ENCODE measurements at places on chromosomes 7 and 10. TPM values are rescaled to one million over a fixed set of nuclear protein-coding genes. Genes with fewer than 3 reads are reported as not detected.

- no peak for DNase-seq
Observed at GRCh38 chr10:13709931-13710650, 123.3 kb downstream of the PRPF18 start.

DNA sequence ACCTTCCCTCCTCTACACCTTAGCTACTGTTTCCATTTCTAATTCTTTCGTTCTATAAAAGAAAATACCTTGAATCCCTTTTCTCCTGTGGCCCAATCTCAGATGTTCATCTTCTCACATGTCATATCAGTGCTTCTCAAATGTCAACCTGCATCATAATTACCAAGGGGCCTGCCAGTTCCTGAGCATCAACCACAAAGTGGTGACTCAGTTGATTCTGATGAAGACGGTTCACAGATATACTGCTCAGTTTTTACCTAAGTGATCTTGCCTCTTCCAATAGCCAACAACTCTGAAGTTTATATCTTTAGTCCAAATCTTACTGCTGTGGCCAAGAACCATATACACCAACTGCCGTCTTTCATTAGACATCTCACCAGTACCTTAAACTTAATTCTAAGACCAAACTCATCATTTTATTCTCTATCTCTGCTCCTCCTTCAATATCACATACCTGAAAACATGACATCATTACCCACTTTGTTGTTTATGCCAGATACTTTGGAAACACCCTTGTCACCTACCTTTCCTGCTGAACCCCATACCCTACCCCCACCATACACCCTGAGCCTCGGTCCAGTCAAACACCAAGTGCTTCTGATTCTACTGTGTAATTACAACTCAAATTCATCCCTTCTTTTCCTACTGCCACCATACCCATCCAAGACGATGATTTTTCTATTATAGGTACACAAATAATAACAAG is 115.5 kb downstream of the LMBR1 start:
- no peak for DNase-seq

- peak; percentile 85 for DNase-seq
Observed at GRCh38 chr10:72248468-72249151, 25.1 kb upstream of the DDIT4 start.

DNA sequence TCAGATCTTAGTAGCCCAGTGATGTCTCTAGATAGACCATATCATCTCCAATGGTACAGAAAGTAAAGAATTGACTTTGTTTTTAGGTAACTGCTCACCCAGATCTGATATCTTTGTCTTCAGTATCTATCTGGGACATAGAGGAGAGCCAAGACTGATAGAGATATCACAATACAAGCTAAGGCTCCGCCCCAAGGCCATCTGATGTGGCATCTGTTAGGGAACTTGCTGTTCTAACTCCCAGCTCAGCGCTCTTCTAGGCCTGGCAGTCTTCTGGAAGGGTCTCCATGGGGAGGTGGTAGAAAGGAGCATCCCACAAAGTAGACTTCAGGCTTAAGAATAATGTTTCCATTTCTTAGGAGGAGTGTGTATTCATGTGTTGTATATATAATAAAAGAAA is 88.4 kb upstream of the SAMD8 start:
- no peak for DNase-seq

DNA sequence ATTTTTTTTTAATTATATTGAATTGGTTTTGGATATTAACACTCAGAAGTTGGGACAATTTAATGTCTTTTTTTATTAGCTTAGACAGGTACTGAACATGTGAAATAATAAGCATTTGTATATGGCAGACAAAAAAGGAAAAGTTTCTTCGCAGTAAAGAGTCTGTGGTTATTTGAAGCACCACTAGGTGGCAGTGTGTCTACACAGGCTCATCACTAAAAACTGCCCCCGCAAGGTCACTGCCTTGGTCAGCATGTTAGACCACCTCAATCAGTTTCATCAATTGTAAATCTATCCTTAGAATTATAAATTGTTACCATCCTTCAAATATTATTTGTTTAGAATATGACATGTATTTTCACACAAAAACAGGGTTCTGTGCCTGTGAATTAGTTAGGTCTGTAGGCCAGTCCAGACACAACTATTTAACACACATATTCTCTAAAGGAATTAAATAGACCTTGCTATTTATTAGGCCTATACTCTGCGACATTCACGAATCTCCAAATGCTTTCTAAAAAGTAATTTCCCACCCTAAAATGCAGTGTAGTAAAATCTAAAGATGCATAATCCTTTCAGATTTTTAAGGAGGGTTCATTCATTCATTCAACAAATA is 17.0 kb downstream of the PNLIPRP3 start:
- DNase-seq: no peak

GRCh38 chr10:14723052-14723689 is 51.5 kb downstream of the FAM107B start:
- DNase-seq: peak; percentile 13

GRCh38 chr10:27713941-27714340 is 31.7 kb downstream of the MKX start:
- no peak for DNase-seq

DNA sequence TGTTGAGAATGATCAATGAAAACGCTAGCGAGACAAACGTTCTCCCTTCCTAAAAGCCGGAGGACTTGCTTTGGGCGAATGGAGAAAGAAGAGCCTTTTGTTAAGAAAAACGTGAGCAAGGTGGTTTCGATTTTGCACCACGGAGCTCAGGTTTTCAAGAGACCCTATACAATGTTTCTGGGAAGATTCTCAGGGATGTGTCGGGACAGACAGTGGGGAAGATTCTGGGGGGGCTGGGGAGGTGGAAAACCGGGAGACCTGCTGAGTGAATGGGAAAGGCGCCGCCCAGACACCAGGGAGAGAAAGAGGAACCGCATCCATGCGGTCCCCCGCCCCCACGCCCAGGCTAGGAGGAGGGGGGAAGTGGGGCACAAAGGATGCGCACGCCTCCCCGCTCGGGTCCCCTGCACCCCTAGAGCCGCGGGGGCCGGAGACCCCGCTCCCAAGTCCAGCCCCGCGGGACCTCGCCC is 745 bp downstream of the YWHAG start:
- DNase-seq: peak; percentile 28

GRCh38 chr7:71278257-71278656 is 146.3 kb downstream of the GALNT17 start:
- no peak for DNase-seq

DNA sequence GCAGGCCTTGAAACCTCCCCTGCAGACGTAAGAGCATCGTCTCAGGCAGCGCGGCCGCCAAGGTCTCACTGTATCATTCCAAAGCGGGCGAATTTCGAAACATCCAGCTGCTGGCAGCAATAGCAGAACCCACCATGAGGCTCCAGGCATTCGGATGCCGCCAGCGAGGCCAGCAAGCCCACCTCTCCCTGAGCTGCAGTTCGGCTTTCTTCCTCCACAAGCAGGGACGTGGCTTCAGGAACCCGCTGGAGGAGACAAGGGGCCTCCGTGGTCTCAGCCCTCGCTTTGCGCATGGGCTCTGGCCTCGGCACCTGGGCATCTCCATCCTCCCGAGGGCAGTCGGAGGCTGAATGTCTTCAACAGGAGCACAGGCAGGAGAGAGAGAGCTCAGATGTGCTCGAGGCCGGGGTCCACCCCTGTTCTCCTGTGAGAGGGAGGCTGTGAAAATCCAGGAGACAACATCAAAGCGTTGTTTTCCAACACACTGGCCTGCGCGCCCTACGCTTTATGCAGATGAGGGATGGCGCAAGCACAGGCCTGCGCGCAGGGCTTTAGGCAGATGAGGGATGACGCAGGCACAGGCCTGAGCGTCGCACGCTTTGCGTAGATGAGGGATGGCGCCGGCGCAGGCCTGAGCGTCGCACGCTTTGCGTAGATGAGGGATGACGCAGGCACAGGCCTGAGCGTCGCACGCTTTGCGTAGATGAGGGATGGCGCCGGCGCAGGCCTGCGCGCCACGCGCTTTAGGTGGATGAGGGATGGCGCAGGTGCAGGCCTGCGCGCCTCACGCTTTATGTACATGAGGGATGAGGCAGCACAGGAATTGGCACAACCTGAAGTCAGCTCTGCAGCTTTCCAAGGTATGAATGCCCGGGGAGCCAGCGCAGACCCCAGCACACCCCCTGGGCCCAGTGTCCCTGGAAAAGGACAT is 103.2 kb downstream of the WDR37 start:
- DNase-seq: no peak

DNA sequence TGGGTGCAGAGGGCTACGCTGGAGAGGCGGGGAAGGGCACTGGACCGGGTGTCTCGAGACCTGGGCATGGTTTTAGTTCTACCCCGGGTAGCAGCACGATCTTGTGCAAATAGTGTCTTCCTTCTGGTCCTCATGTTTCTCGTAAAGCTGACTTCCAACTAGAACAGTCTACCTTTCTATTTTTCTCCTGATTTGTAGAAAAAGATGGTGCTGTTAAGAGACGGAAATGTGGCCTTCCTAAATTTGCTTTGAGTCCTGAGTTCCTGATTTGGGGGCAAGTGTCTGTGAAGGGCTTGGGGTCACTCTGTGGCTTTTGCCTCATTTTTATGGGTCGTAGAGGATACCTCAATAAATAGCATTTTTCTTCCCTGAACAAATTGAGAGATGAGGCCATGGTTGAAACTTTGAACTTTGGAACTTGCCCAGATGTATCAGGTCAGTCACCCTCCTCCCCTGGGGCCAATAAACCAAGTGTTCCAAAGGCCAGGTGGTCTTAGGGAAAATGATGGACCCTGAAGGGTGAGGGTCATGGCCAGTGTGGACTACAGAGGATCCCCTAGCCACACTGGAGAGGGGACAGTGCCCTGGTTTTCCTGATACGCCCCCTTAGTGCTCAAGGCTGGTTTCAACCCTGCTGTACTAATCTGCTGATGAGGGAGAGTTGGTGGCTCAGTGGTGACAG is 45.2 kb downstream of the GRK5 start:
- DNase-seq: no peak

GRCh38 chr7:142808802-142809583 is 38.2 kb downstream of the PRSS2 start:
- peak; percentile 97 for DNase-seq

- no peak for DNase-seq
Observed at GRCh38 chr7:113752289-113752688, 166.5 kb downstream of the PPP1R3A start.

DNA sequence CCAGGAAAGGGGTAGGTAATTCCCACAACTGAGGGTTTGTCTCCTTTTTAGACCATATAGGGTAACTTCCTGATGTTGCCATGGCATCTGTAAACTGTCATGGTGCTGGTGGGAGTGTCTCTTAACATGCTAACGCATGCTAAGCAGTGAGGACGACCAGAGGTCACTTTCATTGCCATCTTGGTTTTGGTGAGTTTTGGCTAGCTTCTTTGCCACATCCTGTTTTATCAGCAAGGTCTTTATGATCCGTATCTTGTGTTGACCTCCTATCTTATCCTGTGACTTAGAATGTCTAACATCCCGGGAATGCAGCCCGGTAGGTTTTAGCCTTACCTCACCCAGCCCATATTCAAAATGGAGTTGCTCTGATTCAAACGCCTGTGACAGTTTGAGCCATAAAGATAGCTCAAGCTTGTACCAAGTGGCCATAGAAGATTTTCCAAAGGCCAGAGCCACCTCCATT is 176.0 kb upstream of the NAMPT start:
- DNase-seq: no peak

DNA sequence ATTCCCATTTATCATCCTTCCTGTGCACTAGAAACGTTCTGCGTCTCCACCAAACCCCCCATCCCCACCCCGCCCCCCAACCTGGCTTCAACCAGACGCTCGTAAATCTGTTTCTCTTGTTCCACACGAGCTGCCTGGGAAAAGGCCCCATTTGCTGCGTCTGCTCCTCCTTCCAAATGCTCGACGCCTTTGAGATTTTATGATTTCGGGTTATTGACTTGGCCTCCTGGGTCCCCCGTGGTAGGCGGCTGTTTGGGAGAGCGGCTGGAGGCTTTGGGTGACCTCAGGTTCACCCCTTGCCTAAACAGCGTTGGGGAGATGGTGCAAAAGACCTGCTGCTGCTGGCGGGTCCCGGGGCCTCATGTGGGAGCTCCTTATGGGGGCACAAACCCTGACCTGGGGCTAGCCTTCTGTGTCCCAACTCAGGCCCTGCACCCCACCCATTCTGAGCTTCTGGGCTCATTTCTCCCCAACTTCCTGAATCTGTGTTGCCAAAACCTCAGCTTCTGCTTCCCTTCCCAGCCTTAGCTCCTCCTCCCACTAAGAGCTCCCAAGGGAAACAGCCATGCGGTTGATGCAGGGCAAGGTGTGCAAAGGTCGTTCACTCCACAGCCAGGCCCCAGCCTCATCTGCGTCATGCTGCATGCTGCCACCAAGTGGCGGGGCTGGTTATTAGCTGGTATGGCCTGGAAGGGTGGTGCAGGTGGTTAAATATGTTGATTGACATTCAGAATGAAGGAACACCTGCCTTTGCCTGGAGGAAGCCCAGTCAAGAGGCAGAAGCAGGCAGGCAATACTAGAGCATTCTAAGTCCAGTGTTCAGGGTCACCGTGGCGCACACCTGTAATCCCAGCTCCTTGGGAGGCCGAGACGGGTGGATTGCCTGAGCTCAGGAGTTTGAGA is 49.1 kb upstream of the ELN start:
- DNase-seq: no peak

- DNase-seq: no peak
Observed at GRCh38 chr7:47267346-47267745, 314.6 kb downstream of the TNS3 start.

The UNCX gene
- not detected for polyA plus RNA-seq

The NCF1 gene
- polyA plus RNA-seq: 2.3 TPM

The TSPAN13 gene
- 4.7 TPM for polyA plus RNA-seq

The ZNF425 gene
- polyA plus RNA-seq: 1.9 TPM

The PPP1R17 gene
- polyA plus RNA-seq: not detected

Measured in immature natural killer cell (primary cell).